Germinal center (tissue), 1 donor: ENCODE measurements at places on chromosomes 13 and 19.

GRCh38 chr13:27497563-27498230 is 47.3 kb upstream of the MTIF3 start:
- DNase-seq, result no peak

GRCh38 chr19:2623798-2624197 is 78.7 kb downstream of the GNG7 start:
- DNase-seq, result no peak

GRCh38 chr13:31225998-31226675 is 26.4 kb downstream of the B3GLCT start:
- no peak for DNase-seq

DNA sequence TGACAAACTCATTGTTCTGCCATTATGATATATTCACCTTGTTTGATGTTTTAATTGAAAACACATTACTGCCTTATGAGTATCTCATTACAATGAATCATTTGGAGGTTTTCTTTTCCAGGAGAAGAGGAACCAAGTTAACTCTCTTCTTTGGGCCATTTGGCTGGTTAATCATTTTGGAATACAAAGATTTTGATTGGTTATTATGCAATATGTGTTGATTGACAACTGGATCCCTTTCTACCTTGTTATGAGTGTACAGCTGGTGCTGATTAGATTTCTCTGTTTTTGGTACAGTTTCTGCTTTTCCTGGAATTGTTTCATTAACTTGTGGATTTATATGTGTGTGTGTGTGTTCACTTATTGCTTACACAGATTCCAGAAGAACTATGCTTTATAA is 49.2 kb upstream of the RGCC start:
- DNase-seq, result no peak

DNA sequence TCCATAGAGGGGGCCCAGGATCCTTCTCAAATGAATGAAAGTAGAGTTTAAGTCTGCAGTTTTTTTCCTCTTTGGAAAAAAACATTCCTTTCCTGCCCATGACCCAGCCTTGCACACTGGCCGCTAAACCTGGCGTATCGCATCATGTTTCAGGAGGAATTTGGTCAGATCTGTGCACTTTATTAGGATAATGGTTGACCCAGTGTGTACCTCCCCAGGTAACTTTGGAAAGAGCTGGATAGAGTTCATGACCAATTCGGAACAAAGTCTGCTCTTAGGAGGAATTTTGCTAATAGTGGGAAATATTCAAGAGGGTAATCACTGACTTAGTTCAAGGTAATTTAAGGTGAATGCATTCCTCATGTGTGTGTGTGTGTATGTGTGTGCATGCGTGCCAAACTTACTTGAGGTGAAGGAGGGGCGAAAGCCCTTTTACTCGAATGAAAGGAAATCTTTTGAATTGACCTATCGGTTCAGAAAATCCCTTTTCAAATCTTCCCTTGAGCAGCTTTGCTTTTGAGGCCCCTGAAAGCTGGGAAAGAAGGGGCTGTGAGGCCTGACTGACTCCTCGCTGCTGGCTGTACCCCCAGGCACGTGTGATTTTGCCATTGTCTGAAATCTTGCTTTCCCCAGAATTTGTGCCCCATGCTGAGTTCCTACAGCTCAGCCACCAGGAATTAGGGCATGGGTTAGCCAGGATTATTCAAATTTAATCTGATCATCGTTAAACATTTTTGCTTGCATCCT is 46.3 kb downstream of the SIPA1L3 start:
- DNase-seq, result no peak

DNA sequence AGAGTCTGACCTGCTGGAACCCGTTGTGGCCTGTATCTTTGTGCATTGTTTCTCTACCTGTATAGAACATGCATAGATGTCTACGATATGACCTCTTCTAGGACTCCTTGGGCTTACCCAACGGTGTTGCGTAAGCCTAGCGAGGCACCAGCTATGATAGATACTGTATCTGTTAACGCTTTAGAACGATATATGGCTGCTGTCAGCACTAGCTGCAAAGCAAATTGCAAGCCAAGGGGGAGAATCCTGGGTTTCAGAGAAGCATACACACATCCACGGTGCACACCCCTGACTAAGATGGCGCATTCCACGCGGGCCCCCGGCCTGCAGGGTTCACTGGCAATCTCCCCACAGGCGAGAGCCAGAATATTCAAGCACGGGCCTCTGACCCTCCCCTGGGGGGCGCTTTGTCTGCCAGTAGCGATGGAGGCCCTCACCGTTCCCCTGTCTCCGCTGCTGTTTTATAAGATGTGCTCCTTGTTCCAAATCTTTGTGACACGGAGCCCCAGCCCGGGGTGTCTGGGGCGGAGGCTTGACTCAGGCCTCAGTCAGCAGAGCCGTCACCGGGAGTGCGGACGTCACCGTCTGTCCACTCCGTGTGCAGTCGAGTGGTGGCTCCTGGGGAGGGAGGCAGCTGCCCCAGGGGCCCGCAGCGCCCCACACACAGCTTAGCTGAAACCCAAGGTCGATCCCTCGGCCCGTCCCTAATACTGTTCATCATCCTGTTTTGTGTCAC is 12.9 kb upstream of the RPS15 start:
- no peak for DNase-seq

DNA sequence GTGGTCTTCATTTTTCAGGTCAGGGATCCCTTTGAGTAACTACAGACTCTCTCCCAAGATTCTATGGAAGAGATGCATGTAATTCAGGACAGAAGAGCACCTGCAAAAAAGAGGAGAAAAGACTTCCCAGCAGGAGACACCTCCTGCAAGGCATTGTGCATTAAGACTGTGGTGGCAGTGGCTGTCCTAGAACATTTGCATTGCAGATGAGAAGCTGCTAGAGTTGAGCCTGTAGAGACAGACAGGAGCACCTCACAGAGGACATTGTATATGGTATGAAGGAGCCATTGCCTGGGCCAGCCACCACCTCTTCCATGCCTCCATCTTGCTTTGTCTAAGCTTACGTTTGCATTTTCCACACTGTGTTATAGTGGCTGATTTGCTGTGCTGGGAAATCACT is 11.2 kb upstream of the MYO16 start:
- DNase-seq, result no peak

DNA sequence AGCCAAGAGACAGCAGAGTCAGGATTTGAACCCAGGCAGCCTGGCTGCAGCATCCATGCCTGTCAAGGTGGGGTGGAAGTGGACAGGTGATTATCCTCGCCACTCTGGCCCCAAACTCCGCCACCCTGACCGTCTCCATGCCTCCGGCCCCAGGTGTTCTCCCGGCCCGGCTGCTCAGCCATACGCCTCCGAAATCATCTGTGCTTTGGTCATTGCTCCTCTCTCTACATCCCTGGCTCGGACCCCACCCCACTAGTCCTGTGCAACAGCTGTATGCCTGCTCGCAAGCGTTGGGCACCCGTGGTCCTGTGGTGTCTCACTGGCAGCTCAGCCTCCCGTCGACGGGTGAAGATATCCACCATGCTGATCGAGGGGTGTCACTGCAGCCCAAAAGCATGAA is 3.9 kb downstream of the DAND5 start:
- DNase-seq, result no peak

- no peak for DNase-seq
These were observed 43.7 kb downstream of the TSSK6 start for GRCh38 chr19:19471682-19472081.

DNA sequence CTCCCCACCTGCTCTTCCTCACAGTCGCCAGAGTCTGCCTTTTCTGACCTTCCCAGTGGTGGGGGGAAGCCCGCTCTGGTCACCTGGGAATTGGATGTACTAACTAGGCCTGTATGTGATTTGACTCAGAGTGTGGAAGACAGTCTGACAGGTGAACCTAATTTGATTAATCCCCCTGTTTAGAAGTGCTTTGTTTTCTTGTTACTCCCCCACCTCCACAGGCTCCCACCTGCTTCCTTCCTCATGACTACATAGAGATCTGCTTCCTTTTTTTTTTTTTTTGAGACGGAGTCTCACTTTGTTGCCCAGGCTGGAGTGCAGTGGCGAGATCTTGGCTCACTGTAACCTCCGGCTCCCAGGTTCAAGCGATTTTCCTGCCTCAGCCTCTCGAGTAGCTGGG is 44.0 kb downstream of the COG3 start:
- no peak for DNase-seq

DNA sequence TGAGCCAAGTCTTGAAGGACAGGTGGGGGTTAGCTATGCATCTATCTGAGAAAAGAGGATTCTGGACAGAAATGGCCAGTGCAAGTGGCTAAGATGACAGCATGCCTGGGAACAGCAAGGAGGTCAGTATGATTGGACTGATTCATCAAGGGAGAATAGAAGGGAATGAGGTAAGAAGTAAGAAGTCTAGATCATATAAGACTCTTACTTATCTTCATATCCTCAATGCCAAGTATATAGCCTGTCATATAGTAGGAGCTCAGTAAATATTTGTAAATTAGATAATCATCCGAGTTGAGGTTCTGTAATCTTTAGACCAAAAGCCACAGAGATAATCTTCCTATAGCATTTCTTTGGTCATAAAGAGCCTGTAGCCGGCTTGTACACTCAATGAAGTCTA is 103.3 kb upstream of the MLNR start:
- no peak for DNase-seq

DNA sequence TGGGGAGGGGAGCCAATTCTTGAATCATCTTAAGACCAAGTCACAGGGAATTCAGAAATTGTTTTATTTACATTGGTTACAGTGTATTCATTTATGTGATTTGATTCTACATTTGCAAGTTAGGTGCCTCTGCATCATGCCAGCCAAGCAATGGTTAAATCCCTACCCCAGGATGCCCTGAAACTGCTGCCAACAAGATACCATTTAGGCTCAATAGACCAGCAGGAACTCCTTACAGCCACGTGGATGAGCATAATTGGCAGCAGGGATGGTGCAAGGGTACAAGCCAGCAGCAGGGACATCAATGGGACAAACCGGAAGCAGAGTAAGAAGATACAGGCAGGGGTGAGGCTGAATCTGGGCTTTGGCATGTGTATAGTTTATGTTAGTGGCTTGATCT is 72.4 kb upstream of the NBEA start:
- no peak for DNase-seq

DNA sequence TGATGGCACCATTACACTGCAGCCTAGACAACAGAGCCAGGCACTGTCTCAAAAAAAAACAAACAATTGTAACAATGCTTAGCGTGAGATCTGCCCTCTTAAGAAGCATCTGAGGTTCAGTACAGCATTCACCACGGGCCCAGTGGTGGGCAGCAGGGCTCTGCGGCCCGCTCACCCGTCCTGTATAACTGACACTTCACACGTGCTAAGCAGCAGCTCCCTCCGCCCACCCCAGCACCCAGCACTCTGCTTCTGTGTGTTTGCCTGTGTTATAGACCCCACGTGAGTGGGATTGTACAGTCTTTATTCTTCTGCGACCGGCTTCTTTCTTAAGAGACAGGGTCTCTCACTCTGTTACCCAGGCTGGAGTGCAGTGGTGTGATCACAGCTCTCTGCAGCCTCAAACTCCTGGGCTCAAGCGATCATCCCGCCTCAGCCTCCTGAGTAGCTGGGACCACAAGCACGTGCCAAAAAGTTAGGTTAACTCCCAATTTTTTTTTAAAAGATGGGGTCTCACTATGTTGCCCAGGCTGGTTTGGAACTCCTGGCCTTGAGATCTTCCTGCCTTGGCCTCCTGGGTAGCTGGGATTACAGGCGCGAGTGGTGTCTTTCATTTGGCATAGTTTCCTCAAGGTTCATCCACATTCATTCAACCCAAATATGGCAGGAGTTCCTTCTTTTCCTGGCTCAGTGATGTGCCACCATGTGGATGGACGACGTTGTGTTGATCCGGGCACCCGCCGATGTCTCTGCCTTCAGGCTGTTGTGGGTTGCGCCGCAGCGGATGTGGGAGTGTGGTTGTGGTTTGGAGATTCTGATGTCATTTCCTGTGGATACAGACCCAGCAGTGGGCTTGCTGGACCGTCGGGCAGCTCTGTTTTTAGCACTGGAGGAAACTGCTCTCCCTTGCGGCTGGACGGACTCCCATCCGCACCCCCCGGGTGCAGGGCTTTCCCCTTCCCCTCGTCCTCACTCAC is 170.0 kb downstream of the KDM4B start:
- DNase-seq, result peak; percentile 64

DNA sequence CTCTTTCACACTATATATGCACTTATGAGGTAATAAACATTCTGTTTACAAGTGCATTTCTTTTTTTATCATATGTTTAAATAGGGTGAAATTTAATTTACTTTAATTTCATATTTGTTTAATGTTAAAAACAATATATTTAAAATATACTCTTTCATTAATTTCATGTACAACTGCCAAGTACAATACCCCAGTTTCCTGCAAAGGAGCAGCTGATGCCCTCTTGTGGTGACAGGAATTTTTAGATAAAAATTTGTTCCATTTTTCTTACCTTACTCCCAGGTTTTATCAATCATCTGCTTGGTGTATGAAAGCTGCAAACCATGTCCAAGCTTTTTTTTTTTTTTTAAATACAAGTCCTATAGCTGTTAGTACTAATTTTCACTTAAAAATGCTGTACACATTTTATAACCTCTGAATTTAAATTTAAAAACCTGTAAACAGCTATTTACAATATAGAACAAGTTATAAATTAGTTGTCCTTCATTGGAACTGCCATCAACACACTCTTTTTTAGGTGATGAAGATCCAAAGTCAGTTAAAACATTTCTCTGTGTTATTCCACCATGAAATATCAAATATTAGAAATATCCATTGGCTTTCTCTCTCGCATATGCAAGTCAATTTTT is 4.9 kb downstream of the PCDH20 start:
- no peak for DNase-seq

GRCh38 chr13:97502181-97502580 is 68.2 kb downstream of the RAP2A start:
- DNase-seq, result no peak

DNA sequence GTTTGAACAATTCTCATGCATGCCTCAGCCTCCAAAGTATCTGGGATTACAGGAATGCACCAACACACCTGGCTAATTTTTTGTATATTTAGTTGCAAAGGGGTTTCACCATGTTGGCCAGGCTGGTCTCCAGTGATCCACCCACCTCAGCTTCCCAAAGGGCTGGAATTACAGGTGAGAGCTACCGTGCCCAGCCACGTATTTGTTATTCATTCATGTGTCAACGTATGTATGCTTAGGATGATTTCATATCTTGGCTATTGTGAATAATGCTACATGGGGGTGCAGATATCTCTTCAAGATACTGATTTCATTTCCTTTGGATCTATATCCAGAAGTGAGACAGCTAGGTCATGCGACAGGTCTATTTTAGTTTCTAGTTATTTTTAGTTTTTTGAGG is 113.4 kb downstream of the TSHZ3 start:
- DNase-seq, result no peak
